ENCODE measurements at places on chromosomes 5 and 9.

- DNase-seq = peak; percentile 76
Observed at GRCh38 chr9:84937180-84937579, 267.7 kb downstream of the NTRK2 start.

- DNase-seq = no peak
Observed at GRCh38 chr5:87410931-87411330, 1.8 kb downstream of the CCNH start.

DNA sequence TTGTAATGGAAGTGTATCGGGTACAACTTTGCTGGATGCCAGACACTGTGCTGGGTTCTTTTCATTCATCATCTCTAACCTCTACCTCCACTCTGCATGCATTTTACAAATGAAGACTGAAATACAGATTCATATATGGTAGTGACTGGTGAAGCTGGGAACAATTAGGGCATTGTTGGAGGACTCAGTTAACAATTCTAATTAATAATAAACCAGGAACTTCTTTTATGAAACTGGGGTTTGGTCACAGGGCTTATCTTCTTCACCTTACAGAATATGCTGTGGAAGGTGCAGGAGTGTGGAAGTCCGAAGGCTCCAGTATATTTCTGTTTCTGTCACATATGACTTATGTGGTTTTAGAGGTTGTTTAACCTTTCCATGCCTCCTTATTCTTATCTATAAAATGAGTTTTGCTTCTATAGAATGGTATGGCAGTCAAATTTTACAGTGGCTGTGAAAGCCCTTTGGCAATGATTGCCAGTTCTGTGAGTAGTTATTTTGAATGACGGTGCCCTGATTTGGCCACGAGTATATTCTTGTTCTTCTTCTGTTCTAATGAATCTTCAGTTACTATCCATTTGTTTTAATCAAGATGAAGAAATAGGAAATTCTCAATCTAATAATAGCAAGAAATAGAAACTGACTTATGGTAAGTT, 284.7 kb downstream of the GABRB2 start:
- DNase-seq = no peak

GRCh38 chr9:17171309-17172094, 36.7 kb downstream of the CNTLN start:
- no peak for DNase-seq

- DNase-seq = peak; percentile 79
Observed at GRCh38 chr9:133768859-133769510, 30.8 kb upstream of the SARDH start.

DNA sequence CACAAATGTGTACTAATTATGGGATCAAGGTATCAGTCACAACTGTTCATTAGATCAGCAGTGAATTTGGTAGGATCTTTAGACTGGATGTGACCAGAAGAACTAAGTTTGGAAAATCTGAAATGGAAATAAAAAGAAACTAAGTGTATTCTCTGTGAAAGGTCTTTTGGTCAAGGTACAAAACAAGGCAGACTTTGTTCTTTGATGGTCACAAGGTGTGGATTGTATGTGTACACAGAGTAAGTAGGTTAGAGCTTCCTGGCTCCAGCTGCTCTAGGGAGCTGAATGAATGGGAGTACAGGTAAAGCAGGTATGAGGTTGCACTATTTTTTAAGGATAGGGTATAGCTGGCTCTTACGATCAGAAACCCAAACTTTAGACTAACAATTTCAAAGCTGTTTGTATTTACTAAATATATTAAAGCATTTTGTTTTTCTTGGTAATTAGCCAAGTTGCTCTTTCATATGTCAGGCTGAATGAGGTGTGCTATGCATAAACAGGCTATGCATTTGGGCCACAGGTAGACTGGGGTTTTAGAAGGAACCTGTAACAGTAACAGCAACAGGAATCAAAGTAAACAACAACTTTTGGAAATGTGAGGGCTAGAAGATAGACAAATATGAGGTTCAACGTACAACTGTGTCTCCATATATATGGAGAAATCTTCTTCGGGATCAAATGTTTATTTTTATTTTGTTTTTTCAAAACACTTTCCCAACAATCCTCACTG, 32.5 kb downstream of the FAM169A start:
- no peak for DNase-seq

- DNase-seq = no peak
Observed at GRCh38 chr9:21611891-21612290, 129.8 kb upstream of the IFNE start.

- DNase-seq = no peak
Observed at GRCh38 chr9:108078811-108079210, 589.2 kb upstream of the KLF4 start.

- no peak for DNase-seq
Observed at GRCh38 chr9:120646948-120647347, 67.0 kb upstream of the CDK5RAP2 start.

GRCh38 chr5:173829826-173830225, 58.3 kb upstream of the CPEB4 start:
- no peak for DNase-seq

GRCh38 chr9:96871176-96871575, 16.9 kb upstream of the ZNF782 start:
- no peak for DNase-seq

- no peak for DNase-seq
Observed at GRCh38 chr5:16855485-16855884, 80.6 kb downstream of the MYO10 start.

GRCh38 chr5:9198394-9198793, 347.5 kb downstream of the SEMA5A start:
- no peak for DNase-seq

DNA sequence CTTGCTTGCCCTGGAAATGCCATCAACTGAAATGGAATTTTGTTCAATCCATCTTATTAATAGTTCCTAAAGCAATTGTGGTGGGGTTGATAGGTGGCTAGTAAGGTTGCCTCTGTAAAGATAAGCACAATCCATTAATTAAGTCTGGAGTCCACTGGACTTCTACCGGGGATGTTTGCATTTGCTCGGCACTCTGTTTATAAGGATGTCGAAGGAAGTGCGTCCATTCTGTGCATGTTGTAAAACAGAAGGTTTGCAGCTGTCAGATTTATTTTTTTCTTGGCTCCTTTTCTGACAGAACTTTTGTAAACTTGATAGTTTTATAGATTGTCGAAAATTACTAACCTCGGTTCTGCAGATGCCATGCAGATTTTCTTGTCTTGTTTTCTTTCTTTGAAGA, 12.8 kb upstream of the TNFAIP8 start:
- no peak for DNase-seq

GRCh38 chr9:19682397-19682796, 106.4 kb downstream of the SLC24A2 start:
- no peak for DNase-seq

DNA sequence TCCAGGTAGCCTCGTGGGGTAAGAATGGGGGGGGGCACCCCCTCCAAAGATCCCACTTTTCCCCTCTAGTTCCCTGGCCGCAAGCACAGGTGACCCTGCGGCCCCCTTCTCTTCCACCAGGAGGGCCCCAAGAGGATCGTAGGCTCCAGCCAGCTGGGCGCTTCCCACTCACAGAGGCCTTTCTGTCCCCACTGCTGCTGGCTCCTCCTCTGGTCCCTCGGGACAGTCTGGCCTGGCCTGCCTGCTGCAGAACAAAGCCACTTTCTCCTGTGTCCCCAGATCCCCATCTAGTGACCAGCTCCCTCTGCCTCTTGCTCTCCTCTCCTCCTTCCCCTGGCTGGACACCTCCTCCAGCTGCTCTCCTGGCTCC, 534 bp upstream of the SAPCD2 start:
- DNase-seq = no peak

DNA sequence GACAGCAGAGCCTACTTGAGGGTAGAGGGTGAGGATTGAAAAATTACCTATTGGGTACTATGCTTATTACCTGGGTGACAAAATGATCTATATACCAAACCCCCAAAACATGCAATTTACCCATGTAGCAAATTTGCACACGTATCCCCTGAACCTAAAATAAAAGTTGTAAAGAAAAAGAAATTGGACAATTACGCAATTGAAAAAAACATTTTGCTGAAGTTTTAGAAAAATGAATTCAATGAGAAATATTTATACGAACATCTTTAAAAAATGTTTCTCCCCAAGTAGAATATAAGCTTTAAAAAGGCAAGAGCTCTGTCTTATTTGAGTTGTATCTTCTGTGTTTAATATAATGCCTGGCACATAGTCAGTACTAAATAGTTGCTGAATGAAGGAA, 30.3 kb upstream of the TRAF1 start:
- no peak for DNase-seq
